ENCODE measurements at places on chromosomes 3 and 15.

- DNase-seq: no peak
These were observed 18.6 kb downstream of the KPNA4 start for GRCh38 chr3:160546727-160547126.

- peak; percentile 30 for DNase-seq
These were observed 1028.2 kb downstream of the MCTP2 start for GRCh38 chr15:95259513-95259912.

DNA sequence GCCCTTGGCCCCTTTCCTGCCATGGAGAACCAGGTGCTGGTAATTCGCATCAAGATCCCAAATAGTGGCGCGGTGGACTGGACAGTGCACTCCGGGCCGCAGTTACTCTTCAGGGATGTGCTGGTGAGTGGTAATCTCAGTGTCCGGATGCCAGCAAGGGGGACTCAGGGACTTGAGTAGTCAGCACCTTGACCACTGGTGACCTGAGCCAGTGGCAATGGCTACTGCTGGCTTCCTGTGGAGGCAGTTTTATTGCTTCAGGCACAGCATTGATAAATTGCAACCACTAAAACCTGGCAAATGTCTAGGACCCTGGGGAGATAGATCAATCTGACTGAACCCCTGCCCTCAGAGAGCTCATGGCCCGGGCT, 830 bp downstream of the MAP2K5 start:
- no peak for DNase-seq

- DNase-seq: no peak
These were observed 40.7 kb upstream of the KBTBD8 start for GRCh38 chr3:66957367-66957766.

GRCh38 chr3:36674816-36675215, 89.5 kb downstream of the DCLK3 start:
- DNase-seq: no peak

GRCh38 chr3:48420561-48420960, 9.3 kb downstream of the PLXNB1 start:
- no peak for DNase-seq

DNA sequence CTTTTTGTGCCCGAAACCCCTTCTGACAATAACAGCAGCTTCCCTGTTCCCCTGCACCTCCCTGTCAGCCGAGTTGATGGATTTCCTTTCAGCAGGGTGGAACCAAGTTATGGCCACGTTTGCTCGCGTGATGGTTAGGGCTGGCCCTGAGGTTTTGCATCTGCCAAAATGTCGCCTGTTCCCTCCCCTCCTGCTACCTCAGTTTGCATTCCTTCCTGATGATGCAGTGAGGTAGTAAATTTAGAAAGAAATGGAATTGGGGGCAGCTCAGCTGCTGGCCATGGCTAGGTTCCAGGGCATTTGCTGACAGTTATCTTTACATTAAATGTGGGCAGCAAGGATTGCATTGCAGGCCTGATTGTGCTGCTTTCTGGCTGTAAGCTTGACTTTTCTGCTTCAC, 13.2 kb downstream of the LIMD1 start:
- DNase-seq: no peak

- DNase-seq: no peak
These were observed 288.2 kb downstream of the BCHE start for GRCh38 chr3:165549037-165549436.

DNA sequence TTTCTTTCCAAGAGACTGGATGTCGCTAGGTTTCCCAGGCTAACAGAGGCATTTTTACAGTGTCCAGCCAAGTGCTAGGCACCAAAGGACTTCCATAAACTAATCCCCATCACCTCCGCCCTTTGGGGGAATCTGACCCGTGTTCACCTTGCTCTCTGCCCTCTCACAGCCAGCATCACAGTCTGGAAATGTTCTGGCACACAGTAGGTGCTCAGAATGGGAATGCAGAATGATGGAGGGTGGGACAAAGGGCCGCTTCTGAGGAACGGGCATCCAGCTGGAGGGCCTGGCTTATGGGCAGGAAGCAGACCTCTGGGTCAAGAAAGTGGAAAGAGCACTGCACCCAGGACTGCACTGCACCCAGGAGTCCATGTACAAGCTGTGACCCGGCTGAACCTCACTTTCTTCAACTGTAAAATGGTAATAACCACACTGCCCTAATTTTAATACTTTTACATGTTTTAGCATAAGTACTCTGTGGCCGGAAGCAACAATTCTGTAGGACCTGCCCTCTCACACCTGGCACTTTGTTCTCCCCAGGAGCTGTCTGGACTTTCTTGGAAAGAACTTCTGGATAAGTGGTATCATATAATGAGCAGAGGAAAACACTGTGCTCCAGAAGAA, 901 bp upstream of the NMB start:
- DNase-seq: no peak

GRCh38 chr15:84764585-84764984, 16.2 kb downstream of the ZNF592 start:
- no peak for DNase-seq

- no peak for DNase-seq
These were observed 44.1 kb upstream of the ARL6 start for GRCh38 chr3:97720417-97720816.

GRCh38 chr3:100570811-100571210, 38.6 kb upstream of the ADGRG7 start:
- no peak for DNase-seq

DNA sequence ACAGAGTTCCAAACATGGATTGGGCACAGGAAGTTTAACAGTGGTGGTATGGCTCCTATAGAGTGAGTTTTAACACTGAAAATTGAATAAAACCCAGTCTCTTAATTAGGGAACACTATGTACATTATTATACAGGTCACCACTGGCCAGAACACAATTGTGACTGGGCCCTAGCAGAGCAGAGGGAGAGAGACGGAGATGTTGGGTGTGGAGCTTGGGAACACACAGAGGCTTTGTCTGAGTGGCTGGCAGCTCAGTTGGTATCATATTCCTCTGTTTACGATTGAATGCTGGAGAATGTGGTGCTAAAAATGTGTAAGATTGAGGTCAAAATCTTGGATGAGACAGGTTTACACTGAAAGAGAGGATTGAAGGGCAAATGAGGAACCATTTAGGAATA, 6.8 kb upstream of the MOBP start:
- no peak for DNase-seq

Data from activated T-cell treated with anti-CD3 and anti-CD28 coated beads, Interleukin-2, amount 50 U/mL, for 4 hours (primary cell).